ENCODE measurements at places on chromosomes 2 and 18. TPM values are rescaled to one million over a fixed set of nuclear protein-coding genes. Genes with fewer than 3 reads are reported as not detected.

DNA sequence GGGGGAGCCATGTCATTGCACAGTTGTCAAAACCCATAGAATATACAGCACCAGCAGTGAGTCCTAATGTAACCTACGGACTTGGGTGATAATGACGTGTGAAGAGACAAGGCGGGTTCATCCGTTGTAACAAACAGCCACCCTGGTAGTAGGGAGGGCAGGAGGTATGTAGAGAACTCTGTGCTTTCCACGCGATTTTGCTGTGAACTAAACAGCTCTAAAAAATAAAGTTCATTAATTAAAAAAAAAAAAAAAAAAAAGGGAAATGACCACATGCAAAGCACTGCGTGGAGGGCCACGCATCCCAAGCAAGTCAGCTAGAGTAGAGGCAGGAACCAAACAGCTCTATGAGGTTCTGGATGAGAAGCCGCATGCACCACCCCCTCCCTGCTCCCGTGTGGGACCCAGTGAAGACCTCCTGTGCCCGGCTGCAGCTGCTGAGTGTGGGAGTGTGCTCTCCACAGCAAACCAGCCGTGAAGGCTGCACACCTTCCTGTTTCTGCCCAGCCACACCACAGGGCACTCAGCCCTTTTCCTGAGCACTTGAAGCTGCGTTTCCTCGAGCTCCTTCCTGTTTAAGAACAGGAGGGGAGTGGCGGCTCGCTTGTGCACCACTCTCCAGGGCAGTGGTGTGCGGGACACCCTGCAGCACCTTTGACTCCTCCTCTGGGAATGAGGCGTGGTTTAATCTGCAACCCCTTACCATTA, 65.6 kb downstream of the ODC1 start:
- peak overlapping the region; percentile 13 for H3K4me3 ChIP-seq
- DNase-seq, result no peak
- H3K27me3 ChIP-seq, result no peaks in the 10 kb centered on the region
- H3K4me1 ChIP-seq, result peaks cover 65% of the 10 kb centered on the region
- peak overlapping the region; percentile 69 for H3K27ac ChIP-seq

GRCh38 chr2:41149054-41149453, 697.2 kb upstream of the SLC8A1 start:
- H3K4me1 ChIP-seq, result no peaks in the 10 kb centered on the region

ANKRD30BL gene
- total RNA-seq, result not detected

DNA sequence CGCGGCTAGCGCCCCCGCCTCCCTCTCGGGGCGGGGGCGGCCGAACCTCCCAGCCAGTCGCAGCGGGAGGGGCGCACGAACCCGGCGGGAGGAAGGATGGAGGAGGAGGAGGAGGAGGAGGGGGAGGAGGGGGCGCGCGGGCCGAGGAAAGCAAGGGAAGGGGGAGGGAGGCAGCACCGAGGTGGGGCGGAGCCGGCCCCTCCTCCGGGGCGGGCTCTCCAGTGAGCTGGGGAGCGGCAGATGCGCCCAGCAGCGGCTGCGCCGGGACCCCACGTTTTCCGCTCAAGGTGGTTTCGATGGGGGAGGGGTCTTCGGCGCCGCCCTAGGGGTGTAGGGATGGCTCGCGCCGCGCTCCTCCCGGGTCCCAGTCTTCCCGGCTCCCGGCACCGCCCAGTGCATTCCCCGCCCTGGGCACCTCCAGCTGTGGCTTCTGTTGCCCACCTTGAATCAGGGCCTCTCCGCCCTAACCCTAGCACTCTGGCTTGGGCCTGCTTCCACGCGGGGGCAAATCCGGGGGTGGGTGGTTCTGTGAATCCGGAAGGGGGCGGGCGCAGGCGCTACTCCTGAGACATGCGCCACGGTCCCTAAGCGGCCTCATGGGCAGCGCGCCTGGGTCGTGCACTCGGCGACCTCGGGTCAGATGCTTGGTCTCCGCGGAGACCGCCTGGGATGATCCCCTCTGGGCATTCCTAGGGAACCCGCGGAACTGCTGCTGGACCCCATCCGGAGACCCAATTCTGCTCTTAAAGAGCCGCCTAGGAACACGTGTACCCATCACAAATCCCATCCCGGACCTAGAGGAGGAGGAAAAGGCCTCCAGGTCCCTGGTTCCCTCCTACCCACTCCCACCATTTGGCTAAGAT, at the start of gene FBXO41:
Gene FBXO41, minus strand, starts transcription at position 183 of the 863 bp plus-strand sequence. CDS start 14,848 bp downstream, outside the sequence.
- no peaks in the 10 kb centered on the region for H3K36me3 ChIP-seq
- no peak within 1 kb of the TSS for H3K27ac ChIP-seq
- H3K4me1 ChIP-seq, result peaks cover 19% of the 10 kb centered on the region
- peaks cover 61% of the 10 kb centered on the region for H3K27me3 ChIP-seq
